ENCODE measurements at places on chromosomes 2 and 18.

GRCh38 chr2:38106405-38107094 is 30.6 kb upstream of the CYP1B1 start:
- no peak for DNase-seq

- no peak for DNase-seq
Observed at GRCh38 chr2:40412456-40412855, 39.4 kb downstream of the SLC8A1 start.

DNA sequence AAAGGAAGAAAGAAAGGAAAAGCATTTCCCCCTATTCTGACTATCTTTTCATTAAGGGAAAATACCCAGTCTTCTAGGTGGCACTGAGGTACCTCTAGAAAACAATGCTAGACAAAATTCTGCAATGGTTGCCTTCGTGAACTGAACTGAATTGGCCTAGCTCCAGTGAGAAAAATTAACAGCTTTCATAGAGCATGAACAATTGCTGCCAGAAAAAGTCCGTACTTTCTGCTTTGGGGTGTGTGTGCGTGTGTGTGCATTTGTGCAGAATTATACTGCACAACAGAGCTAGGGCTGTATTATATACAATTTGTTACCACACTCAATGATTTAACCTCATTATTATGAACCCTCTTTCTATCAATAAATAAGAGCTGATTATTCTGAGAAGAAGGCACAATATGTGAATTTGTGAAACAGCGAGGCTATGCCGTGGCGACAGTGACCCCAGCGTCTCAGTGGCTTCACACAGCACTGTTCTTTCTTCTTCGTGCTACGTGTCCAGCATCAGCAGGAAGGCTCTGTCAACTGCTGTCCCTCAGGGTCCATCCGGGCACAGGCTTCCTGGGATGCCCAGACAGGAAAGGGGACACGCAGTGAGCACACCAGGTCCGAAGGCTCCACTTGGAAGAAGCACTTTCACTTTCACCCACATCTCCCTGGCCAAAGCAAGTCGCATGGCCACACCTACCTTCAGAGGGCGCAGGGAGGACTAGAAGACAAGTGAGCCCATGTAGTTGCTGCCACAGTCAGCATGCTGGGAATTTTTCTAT is 47.5 kb downstream of the PTGR3 start:
- DNase-seq, result no peak

- no peak for DNase-seq
Observed at GRCh38 chr2:45268631-45269030, 259.4 kb upstream of the SIX2 start.

GRCh38 chr18:24991141-24992060 is 360.6 kb downstream of the ZNF521 start:
- DNase-seq, result no peak

DNA sequence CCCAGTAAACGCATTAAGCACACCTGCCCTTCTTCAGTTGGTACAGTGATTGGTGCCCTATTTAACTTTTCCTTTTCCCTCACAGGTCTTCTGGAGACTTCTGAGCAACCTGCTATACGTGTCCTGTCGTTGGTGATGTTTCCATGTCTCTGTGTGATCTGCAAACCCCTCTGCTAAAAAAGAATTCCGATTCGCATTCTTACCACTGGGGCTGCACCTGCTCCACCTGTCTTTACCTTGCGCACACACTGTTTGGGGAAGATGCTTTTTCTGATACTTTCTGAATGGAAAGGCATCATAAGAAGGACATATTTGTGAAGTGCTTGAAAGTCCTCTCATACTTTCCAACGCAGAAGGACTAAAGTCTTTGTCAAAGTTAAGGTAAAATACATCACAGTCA is 323.9 kb upstream of the SOX11 start:
- DNase-seq, result no peak

GRCh38 chr18:58609536-58609993 is 19.3 kb downstream of the ALPK2 start:
- no peak for DNase-seq

DNA sequence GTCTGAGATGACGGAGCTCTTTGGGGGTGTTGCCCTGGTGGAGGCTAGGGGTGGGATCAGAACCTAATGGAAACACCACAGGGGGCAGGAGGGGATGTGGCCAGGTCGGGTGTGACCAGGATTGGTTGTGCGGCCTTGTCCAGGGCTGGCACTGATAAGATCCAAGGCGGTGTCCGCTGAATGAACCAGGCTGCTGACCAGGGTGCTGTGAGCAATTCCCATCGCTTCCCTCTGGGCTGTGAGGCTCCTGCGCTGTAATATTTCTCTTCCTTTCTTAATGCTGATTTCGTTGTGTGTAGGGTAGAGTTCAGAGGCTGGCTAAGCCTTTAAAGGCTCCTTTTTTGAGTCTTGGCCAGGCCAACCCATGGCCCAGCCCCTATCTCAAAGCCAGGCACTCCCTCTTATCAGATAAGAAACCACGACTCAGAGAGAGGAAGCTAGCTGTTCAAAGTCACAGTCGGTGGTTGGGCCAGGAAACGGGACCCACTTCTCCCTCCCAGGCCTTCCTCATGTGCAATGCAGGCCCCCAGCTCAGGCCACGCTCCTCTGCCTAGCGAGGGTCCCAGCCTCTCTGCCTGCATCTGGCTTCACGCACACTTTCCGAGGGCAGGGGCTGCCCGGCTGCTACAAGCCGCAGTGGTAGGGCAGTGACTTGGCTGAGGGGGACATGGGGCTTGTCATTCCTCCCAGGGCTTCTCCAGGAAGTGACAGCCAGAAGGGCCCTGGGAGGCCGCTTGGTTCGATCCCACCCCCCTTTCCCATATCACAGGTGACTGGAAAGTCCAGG is 26.0 kb upstream of the FOSL2 start:
- DNase-seq, result no peak

GRCh38 chr2:242019344-242019743 is 149.8 kb downstream of the RTP5 start:
- DNase-seq, result no peak

DNA sequence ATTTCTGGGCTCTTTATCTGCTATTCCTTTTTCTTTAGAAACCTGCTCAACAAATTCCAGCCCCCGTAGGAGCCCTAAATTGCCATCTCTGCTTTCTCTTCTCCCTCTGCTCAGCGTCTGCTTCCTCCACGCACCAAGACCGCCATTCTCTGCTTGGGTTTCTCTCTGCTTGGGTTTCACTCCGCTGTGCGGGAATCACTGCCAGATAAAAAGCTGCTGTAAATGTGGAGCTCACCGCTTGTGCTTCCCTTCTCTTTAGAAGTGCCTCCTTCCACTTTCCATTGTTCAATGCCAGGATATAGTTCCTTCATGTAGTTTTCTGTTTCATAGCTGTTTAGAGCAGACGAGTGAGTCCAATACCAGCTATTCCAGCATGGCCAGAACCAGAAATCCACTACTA is 45.9 kb downstream of the TMEM237 start:
- DNase-seq, result no peak

DNA sequence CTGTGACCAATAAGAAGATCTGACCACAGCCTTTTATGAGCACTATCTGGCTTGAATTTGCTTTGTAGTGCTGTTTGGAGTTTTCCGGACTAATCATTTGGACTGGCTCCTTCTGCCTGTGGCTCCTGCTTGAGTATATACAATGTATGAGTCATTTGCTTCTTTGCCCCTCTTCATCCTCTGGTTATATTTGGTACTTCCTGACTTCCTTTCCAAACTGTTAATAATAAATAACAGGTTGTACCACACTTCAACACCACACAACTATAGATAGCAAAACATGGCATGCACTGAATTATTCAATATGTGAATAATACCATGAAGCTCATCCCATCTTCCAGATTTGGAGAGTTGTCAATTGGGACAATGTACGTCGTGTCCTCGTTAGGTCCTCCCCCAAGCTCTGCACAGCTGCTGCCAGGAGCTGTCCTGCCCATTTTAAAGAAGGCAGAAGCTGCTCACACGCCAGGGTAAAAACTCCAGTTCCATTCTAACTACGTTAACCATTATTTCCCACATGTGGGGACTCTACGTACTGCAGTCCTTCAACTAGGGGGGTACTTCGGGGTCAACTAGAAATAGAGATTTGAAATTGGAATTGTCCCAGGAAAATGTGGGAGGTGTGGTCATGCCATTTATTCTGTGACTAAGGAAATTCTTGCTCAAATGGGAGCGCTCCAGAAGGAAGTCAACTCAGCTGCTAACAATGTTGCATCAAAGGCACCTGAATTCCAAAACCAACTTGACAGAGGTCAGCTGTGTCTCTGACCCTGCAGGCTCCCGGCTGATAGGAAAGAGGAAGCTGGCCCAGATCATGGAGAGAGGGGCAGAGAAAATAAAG is 38.1 kb downstream of the ST8SIA5 start:
- DNase-seq, result no peak

DNA sequence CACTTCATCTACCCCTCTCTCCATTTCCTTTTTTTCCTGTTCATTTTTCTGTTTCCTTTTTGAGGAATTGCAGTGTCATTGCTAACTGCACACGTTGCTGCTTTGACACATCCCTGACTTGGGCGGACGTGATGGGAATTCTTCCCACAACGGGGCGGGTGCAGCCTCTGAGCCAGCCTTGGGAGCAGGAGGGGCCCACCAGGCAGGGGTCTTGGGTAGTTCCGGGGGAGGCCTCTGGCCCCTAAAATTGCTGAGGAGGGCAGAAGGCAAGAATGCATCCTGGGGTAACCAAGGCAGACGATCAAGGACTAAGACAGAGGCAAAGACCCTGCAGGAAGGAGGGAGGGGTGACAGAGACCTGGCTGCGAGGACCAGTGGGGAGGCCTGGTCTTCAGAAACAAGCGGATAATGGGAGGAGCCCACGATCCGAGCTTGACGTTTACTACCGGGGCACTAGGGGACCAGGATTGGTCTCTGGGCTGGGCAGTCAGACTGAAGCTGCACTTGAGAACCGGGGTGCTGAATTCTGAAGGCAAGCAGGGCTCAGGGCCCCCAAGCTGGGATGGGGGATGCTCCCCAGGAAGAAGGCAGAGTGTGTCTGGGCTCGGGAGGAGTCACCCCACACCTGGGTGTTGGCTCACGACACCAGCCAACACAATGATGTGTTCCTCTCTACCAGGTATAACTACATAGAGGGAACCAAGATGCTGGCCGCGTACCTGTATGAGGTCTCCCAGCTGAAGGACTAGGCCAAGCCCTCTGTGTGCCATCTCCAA is 14.8 kb upstream of the CNDP1 start:
- DNase-seq, result no peak

GRCh38 chr2:50125246-50125645 is 906.7 kb downstream of the NRXN1 start:
- no peak for DNase-seq

DNA sequence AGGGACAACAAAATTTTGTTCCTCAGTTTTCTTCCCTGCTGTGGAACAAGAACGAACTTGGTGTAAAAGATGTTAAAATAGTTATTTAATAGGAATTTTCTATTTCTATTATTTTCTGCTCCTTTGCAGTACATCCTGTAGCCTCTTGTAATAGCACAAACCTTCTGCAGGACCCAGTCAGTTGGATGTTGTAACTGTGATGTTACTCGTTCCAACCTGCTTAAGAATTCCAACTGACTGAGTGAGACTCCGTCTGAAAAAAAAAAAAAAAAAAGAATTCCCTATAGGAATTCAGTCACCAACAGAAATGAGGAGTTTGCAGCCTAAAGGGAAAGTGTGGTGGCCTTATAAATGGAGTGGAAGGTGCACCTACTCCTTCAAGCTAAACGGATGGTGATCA is 46.4 kb upstream of the CDH20 start:
- no peak for DNase-seq

- DNase-seq, result peak; percentile 71
Observed at GRCh38 chr18:3585656-3586509, 135.9 kb downstream of the TGIF1 start.

DNA sequence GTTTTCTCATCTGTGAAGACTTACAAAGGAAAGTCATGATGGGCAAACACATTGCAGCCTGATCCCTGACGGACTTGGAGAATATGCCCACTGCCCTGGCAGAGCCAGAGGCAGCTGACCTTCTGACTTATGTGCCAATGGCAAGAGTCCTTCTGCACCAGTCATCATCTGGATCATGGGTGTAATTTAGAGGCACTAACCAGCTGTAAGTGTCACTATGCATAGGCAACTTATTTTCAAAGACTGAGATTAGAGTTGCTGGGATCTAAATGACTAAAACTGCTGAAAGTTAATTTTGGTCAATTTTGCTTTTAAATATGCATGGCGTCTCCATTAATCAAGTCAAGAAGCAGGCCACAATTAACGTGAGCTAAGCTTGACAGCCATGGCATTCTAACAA is 261.2 kb downstream of the BCL11A start:
- DNase-seq, result no peak

DNA sequence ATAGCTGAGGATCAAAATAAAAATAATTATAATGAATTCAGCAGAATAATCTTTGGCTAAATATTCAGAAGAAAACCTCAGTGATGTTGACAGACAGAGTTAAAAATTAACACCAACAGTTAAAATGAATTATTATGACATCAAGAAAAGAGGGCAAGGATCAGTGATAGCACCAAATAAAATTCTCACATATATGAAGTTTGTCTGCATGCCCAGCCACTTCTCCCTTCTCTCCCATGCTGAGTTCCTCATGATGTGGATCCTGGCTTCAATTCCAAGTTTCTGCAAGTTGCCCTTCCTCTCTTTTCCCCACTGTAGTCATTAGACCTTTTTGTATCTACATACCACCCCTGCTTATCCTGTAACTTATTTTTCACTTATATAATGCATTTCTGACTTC is 6.8 kb downstream of the STRADB start:
- DNase-seq, result no peak

- no peak for DNase-seq
Observed at GRCh38 chr2:102144128-102144527, 1.6 kb downstream of the IL1R1 start.

DNA sequence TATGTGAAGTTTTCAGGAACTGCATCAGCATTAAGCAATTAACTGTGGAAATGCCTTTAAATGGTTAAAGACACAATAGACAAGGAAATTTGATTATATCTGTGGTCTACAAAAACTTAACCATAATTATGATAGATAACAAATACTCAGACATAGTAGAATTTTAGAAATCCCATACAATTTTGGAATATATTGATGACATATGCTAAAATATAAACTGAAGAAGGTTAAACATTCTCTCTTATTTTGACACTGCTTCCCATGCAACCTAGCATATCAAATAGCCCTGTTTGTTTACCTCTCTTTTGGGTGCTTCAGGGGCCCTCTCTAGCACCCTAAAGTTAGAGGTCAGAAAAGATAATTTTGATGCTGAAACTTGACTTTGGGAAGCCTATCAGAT is 1274.8 kb upstream of the SLC39A10 start:
- DNase-seq, result no peak

- DNase-seq, result no peak
Observed at GRCh38 chr2:238143239-238143951, 4.9 kb downstream of the KLHL30 start.

- DNase-seq, result no peak
Observed at GRCh38 chr2:191680639-191681038, 2.7 kb downstream of the NABP1 start.

- DNase-seq, result peak; percentile 57
Observed at GRCh38 chr18:6482198-6482977, 67.7 kb upstream of the L3MBTL4 start.

DNA sequence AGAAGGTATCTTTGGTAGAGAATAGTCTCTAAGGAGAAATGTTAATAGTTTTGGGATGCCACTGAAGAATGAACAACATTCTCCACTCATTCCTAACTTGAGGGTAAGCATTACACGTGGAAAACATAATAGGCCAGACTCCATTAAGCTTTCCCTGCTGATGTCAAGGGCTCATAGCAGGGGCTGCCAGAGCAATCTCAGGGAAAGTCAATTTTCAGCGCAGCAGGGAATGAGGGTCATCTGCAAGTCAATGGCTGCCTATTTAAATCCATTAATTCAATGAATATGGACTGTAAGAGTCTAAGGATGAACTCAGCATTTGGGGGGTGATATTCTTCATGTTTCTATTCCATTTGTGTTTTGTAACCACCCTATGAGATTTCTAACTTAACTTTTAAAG is 144.2 kb upstream of the ARL4C start:
- DNase-seq, result no peak
